ENCODE measurements at places on chromosomes 3 and 15.
A peak's percentile ranks its signal among the peaks of the same experiment; 100 is the strongest.

DNA sequence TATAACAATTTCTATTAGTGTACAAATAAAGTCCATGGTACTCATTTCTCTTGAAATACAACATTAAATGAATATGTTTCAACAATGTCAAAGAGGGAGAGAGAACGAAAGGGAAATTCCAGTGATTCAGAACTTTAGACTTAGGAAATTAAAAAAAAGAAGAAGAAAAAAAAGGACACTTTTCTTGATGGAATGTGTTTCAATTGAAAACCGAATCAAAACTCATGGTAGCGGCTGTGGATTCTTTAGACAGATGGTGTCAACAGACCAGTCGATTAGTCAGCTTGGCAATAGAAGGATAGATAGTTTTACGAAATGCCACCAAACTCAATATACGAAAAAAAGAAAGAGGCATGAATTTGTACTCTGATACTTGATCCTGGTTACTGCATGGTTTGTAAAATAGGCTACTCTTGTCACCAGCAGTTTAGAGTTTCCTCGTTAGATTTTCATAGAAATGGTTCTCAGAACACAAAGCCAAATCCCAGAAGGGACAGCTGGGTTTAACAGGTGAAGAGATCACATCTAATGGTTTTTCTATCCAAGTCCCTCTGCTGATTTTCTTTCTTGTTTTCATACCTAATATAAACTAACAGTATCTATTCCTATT lies 793.5 kb downstream of the ROBO1 start:
- no peak for DNase-seq

DNA sequence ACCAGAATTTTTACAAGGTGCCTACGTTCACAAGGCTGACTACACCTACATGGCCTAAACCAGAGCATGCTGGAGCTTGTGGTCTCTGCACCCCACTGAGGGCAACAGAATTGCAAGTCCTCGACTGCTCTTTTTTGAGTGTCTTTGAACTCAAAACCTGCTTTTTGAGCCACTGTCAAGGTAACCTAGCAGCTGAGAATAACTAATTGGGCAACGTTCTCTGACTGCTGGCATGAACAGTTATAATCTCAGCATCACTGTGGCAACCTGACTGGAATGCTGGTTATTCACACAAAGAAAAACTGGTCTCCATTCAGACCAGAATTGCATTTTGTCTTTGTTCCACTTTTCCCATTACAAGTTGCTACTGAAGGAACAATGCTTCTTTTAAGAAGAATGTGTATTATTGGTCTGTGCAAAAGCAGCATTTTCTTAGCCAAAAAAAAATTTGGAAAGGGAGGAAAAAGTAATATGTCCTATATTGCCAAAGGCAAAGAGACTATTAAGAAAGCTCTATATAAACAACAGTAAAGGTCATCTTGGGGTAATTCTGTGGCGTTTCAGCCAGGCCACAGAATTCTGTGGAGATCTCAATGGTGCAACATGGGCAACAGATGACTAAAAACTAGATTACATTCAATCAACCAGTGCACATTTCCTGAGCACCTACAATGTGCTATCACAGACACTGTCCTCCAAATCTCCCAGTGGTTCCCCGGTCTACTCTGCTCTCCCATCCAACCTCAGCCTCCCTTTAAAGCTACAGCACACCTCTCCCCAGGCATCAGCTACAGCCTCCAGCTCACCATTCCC lies 76.8 kb downstream of the TNIK start:
- DNase-seq: no peak

DNA sequence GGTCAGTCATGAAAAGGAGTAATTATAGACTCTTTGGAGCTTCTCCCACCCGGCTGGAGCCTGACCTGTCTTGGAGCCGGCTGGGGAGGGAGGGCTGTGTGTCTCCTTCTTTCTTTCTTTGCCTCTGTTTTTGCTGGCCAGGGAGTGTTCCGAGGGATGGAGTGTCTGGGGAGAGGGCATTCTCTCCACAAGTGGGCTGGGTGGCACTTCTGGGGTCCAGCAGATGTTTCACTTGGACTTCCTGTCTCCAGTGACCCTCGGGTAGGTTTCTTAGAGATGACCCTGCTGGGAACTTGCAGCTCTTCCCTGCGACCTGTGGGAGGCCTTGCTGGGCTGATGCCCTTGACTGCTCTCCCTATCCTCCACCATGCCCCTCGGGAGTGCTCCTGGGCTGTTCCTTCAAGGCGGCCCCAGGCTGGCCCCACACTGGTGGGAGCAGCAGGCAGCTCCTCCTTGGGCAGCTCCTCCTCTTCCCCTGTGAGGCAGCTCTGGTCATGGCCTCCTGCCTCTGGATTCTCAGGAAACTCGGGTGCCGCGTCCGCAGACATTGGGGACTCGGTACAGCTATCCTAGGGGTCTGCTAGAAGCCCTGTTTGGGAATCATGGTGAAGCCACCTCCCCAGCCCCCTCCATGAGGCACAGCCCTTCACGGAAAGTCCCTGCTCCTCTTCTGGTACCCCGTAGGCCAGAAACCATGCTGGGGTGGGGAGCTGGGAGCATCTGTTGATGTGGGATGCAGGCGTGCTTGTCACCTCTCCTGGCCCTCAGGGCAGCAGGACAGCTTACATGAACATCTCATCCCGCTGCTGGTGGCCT lies 44.9 kb downstream of the APBA2 start:
- DNase-seq: no peak

DNA sequence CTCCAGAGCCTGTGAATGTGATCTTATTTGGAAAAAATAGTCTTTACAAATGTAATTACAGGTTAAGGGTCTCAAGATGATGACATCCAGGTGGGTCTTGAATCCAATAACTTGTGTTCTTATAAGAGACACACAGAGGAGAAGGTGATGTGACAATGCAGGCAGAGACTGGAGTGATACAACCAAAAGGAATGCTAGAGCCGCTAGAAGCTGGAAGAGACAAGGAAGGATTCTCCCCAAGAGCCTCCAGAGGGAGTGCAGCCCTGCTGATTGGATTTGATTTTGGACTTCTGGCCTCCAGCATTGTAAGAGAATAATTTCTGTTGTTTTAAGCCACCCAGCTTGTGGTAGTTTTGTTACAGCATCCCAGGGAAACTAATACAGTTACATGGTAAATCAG lies 9.7 kb downstream of the MYH15 start:
- DNase-seq: no peak

DNA sequence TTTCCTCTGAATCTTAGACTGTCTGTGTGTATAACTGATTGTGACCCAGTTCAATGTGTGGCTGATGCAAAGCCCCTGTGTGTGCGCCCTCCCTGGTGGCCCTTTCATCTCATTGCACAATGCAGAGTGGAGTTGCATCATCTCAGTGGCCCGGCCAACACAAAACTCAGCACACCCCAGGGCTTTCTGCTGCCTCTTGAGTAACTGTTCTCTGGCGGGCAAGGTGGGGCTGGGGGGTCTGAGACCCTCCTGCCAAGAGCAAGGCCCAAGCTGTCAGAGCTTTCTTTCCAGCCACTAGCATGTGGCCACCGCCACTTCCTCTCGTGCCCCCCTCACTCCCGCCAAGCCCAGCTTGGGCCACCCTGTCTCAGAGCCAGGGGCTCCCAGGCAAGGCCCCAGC lies 80.7 kb upstream of the ALDH1L1 start:
- DNase-seq: peak; percentile 21

GRCh38 chr15:29690765-29691475 lies 131.3 kb downstream of the TJP1 start:
- DNase-seq: no peak

GRCh38 chr15:99296386-99296785 lies 45.1 kb downstream of the LRRC28 start:
- DNase-seq: no peak

GRCh38 chr3:165259541-165260193 lies 63.5 kb upstream of the SLITRK3 start:
- peak; percentile 11 for DNase-seq

- no peak for DNase-seq
These were observed 37.3 kb downstream of the CACNA1D start for GRCh38 chr3:53531749-53532148.

DNA sequence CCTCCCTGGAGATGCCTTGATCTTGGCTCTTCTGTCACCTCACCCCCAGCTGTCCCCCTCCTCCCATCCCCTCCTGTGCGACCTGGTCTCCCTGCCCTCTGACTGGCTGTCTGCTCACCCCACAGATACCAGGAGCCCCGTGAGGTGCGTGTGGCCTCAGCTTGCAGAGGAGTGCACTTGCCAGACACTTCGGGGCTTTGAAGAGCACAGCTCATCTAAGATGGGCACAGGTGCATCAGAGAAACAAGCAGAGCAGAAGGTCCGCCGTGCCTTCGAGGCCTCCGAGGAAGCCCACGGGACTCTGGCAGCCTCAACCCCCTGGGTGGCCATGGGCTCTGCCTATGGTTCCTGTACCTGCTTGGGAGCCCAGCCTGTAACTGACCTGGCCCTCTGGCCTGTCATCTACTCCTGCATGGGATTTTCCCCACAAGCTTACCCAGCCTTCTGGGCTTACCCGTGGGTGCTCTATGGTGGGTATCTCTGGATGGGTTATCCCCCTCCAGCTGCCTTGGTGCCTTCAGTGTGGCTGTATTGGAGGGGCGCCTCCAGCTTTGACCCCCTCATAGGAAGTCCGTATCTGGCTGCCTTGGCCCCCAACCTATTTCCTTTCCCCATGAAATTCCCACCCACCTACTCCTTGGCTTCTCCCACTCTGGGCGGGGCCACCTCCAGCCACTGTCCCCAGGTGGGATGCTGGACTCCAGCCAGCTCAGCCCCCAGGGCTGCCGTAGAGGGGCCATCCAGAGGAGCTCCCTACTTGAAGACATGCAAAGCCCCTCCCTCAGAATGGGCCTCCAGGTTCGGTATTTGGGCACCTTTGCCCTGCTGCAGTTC lies 3.8 kb downstream of the PRR23E start:
- DNase-seq: no peak
